ENCODE measurements at places on chromosomes 11 and 22. TPM values are rescaled to one million over a fixed set of nuclear protein-coding genes. Genes with fewer than 3 reads are reported as not detected.

MMP7 gene
- not detected for polyA plus RNA-seq

STIP1 gene
- 43.2 TPM for polyA plus RNA-seq

KRTAP5-10 gene
- not detected for polyA plus RNA-seq

UBQLN3 gene
- polyA plus RNA-seq: not detected

OR8G1 gene
- polyA plus RNA-seq: not detected

POU2AF1 gene
- polyA plus RNA-seq: 63.6 TPM

BTBD10 gene
- polyA plus RNA-seq: 12.0 TPM

NLRP6 gene
- polyA plus RNA-seq: 1.5 TPM

DRG1 gene
- polyA plus RNA-seq: 108 TPM

OR2AG2 gene
- polyA plus RNA-seq: not detected

GRCh38 chr11:18523084-18523483 is 3.7 kb downstream of the TSG101 start:
- DNase-seq: no peak
- H3K4me3 ChIP-seq: no peak overlapping the region
- no peak overlapping the region for H3K27ac ChIP-seq
- peaks cover 38% of the 10 kb centered on the region for H3K4me1 ChIP-seq

DNA sequence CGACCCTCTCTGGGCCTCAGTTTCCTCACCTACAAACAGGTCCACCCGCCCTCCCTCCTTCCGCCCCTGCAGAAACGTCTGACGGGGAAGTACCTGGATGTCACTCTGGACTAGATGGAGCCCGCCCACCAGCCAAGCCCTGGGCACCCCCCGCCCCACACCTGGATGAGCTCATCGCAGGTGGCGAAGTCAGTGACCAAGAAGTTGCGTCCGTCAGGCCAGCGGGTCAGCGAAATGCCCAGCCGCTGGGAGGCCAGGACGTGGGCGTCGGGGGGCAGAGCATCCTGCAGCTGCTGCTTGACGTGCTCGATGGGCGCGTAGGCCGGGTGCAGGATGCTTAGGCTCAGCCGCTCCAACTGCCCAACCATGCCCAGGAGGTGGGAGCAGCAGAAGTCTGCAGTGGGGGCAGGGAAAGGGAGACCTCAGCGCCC is 897 bp downstream of the PNPLA5 start:
- no peaks in the 10 kb centered on the region for H3K36me3 ChIP-seq
- no peaks in the 10 kb centered on the region for H3K4me1 ChIP-seq
- H3K27me3 ChIP-seq: peaks cover 55% of the 10 kb centered on the region

- no peak overlapping the region for H3K4me3 ChIP-seq
- H3K4me1 ChIP-seq: no peaks in the 10 kb centered on the region
- H3K36me3 ChIP-seq: no peaks in the 10 kb centered on the region
- H3K27ac ChIP-seq: no peak overlapping the region
These were observed 356.1 kb downstream of the RAB38 start for GRCh38 chr11:87819151-87819550.

DNA sequence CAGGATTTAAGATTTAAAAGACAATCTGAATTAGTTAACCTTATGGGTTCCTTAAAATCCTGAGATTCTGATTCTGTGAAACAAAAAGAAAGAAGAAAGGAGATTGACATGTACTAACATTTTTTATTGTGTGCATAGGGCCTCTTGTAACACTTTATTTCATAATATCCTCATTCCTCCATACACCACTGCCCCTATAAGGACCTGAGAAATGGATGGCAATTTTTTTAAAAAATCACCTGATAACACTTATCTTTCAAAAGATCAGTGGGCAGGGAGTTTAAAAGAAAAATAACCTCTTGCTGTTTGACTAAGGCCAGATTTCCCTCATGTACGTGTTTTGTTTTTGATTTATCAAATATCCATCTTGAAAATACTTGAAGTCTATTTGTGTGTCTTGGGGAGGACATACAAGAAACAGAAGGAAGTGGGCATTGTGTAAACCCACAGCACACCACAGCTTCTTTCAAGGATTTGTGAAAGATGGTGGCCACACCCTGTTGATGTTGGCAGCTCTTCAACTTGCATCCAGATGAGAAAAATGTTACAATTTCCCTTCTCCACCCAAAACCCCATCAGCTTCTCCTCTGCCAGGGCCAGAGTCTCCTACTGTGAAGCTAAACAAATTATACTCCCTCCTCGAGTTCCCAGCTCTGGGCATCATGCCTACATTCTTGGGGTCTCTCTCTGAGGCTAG is 35.0 kb upstream of the MPEG1 start:
- no peaks in the 10 kb centered on the region for H3K27me3 ChIP-seq
- H3K27ac ChIP-seq: peak overlapping the region; percentile 66
- H3K36me3 ChIP-seq: no peaks in the 10 kb centered on the region
- H3K4me3 ChIP-seq: no peak overlapping the region
- DNase-seq: no peak

GRCh38 chr11:126134461-126135155 is 71.9 kb upstream of the CDON start:
- no peak overlapping the region for H3K27ac ChIP-seq
- H3K27me3 ChIP-seq: peaks cover 19% of the 10 kb centered on the region
- H3K4me3 ChIP-seq: no peak overlapping the region
- no peaks in the 10 kb centered on the region for H3K4me1 ChIP-seq
- DNase-seq: no peak

DNA sequence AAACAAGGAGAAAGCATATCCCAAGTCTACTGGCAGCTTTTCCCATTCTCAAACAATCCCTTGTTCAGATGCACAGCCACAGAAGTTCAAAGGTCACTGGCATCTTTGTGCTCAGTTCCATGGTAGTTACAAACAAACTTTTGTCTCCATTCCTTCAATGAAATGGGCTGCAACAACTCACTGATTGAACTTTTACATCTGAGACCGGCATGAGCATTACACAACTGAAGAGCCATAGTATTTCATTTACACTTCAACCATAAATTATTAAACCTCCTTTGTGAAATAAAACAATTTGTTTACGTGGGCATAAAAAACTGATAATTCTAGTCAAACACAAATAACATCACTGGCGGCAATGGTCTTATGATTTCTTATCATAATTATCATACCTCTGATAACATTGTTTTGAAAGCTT is 67.8 kb upstream of the ARHGAP32 start:
- no peaks in the 10 kb centered on the region for H3K27me3 ChIP-seq
- DNase-seq: no peak
- no peaks in the 10 kb centered on the region for H3K36me3 ChIP-seq
- H3K27ac ChIP-seq: no peak overlapping the region

GRCh38 chr11:34251589-34251980 is 106.2 kb downstream of the ABTB2 start:
- H3K27me3 ChIP-seq: no peaks in the 10 kb centered on the region
- H3K27ac ChIP-seq: peak overlapping the region; percentile 84
- peaks cover 35% of the 10 kb centered on the region for H3K4me1 ChIP-seq
- no peaks in the 10 kb centered on the region for H3K36me3 ChIP-seq
- peak overlapping the region; percentile 82 for H3K4me3 ChIP-seq
- DNase-seq: no peak

- no peaks in the 10 kb centered on the region for H3K36me3 ChIP-seq
- H3K4me3 ChIP-seq: no peak overlapping the region
- no peak overlapping the region for H3K27ac ChIP-seq
These were observed 30.6 kb downstream of the OR2AT4 start for GRCh38 chr11:75066061-75066460.

GRCh38 chr22:25362215-25362882 is 142.9 kb downstream of the CRYBB2 start:
- H3K27ac ChIP-seq: no peak overlapping the region
- peaks cover 6% of the 10 kb centered on the region for H3K4me1 ChIP-seq
- DNase-seq: peak; percentile 47
- no peak overlapping the region for H3K4me3 ChIP-seq
- H3K36me3 ChIP-seq: no peaks in the 10 kb centered on the region

- no peaks in the 10 kb centered on the region for H3K36me3 ChIP-seq
- H3K4me3 ChIP-seq: no peak overlapping the region
- H3K4me1 ChIP-seq: peaks cover 12% of the 10 kb centered on the region
These were observed 13.7 kb downstream of the AMOTL1 start for GRCh38 chr11:94781837-94782236.

DNA sequence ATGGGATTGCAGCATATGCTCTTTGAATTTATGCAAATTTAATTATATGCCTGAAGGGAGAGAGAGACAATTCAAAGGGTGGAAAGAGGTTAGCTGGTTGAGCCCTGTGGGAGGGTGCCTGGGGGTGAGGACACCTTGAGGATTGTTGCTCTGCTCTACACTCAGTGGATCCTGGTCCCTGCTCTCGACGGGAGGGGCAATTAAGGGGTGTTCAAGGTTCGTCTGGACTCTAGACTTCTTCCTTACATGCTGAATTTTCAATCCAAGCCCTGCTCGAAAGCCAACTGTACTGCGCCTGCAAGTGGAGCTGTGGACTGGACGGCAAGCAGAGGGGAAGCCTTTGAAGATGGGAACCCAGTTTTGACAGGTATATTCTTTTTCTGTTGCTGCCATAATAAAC is 15.5 kb upstream of the OR5M11 start:
- H3K4me3 ChIP-seq: no peak overlapping the region
- no peaks in the 10 kb centered on the region for H3K36me3 ChIP-seq

GRCh38 chr11:77821349-77821851 is 456 bp downstream of the AAMDC start:
- peak; percentile 12 for DNase-seq
- peaks cover 5% of the 10 kb centered on the region for H3K36me3 ChIP-seq
- no peaks in the 10 kb centered on the region for H3K27me3 ChIP-seq
- H3K4me3 ChIP-seq: peak overlapping the region; percentile 100
- H3K4me1 ChIP-seq: peaks cover 39% of the 10 kb centered on the region
- peak overlapping the region; percentile 95 for H3K27ac ChIP-seq

- H3K27ac ChIP-seq: no peak overlapping the region
- no peak overlapping the region for H3K4me3 ChIP-seq
- no peak for DNase-seq
These were observed 27.3 kb upstream of the NECTIN1 start for GRCh38 chr11:119756169-119756865.

GRCh38 chr22:26330971-26331625 is 98.0 kb upstream of the ASPHD2 start:
- peak; percentile 49 for DNase-seq
- no peak overlapping the region for H3K4me3 ChIP-seq
- H3K27me3 ChIP-seq: peaks cover 44% of the 10 kb centered on the region
- no peaks in the 10 kb centered on the region for H3K36me3 ChIP-seq

GRCh38 chr11:72642884-72643522 is 31.2 kb downstream of the PDE2A start:
- no peak overlapping the region for H3K27ac ChIP-seq
- DNase-seq: peak; percentile 69
- H3K27me3 ChIP-seq: peaks cover 21% of the 10 kb centered on the region
- H3K36me3 ChIP-seq: no peaks in the 10 kb centered on the region

DNA sequence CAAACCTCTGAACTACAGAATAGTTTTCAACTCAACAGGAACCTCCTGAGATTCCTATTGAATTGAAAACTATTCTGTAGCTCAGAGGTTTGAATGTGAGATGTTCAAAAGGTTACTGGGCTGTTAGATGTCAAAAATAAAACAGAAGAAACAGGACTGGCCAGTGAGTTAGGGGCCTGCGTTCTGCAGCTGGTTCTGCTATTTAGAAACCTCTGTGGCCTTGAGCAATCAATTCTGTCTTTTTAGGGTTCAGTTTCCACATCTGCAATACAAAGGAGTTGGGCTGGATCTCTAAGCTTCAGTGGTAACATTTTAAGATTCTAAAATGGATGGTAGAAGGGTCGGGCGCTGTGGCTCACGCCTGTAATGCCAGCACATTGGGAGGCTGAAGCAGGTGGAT is 55.8 kb downstream of the CLMP start:
- no peaks in the 10 kb centered on the region for H3K36me3 ChIP-seq
- H3K4me3 ChIP-seq: no peak overlapping the region
- no peak for DNase-seq
- peaks cover 8% of the 10 kb centered on the region for H3K4me1 ChIP-seq

DNA sequence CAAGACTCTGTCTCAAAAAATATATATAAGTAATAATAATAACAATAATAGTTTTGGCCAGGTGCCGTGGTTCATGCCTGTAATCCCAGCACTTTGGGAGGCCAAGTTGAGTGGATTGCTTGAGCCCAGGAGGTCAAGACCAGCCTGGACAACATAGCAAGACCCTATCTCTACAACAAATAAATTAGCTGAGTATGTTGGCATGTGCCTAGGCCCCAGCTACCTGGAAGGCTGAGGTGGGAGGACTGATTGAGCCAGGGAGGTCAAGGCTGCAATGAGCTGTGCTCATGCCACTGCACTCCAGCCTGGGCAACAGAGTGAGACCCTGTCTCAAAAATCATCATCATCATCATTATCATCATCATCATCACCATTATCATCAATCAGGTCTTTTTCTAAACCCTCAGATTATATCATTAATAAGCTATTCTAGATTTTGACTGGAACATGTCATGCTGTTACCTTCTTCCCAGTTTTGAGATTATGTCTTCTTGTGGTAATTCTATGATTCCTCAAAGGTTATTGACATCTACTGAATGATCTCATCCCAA is 39.3 kb downstream of the DENND5A start:
- no peaks in the 10 kb centered on the region for H3K36me3 ChIP-seq
- no peak for DNase-seq
- no peak overlapping the region for H3K4me3 ChIP-seq
- peaks cover 23% of the 10 kb centered on the region for H3K4me1 ChIP-seq
- peak overlapping the region; percentile 60 for H3K27ac ChIP-seq

DNA sequence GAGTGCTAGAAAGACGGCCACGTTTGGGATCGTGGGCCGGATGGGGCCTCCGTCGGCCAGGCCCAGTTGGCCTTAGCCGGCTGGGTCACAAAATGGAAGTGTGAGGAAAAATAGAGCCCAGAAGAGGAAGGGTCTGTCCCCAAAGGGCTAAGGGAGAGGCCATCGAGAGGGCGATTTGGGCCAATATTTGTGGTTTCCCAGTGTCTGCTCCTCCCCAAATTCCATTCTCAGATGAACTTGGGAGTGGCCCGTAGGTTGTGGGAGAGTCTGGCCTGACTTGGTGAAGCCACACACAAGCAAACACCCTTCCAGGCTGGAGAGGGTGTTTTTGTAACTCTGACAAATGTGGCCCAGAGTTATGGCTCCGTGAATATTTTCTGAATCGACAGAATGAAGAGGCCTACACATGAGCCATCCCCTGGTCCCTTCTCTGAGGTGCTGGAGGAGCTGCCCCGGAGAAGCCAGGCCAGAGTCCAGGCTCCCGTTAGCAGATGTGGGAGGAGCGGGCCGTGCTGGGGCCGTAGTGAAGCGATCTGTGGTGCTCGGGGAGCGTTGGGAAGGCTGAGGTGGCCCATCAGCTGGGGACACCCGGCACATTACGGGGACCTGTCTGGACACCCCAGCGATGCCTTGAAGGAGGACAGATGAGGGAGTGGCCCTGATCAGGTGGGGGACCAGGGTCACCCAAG is 73.5 kb upstream of the PPARA start:
- H3K4me3 ChIP-seq: no peak overlapping the region
- DNase-seq: no peak
- no peaks in the 10 kb centered on the region for H3K27me3 ChIP-seq
- peaks cover 17% of the 10 kb centered on the region for H3K4me1 ChIP-seq
- H3K27ac ChIP-seq: no peak overlapping the region

DNA sequence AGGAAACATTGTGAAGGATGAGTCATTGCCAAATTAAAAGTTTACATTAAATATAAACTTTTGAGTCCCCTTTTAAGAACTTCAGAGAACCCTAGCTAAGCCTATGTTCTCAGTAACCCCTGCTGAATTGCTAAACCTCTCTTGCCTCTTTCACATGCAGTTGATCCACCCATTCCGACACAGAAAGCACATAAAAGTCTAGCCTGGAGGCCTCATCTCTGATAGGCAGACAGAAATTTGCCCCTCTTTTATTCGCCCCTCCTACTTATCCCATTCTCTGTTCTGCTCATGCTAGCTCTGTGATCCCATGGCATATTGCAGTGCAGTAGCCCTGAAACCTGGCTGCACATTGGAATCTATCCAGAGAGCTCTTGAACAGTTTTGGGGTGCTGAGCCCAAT is 58.2 kb upstream of the PDE3B start:
- no peak overlapping the region for H3K4me3 ChIP-seq
- H3K4me1 ChIP-seq: peaks cover 9% of the 10 kb centered on the region
- no peak for DNase-seq
- peaks cover 7% of the 10 kb centered on the region for H3K27me3 ChIP-seq

Data from naive B cell (primary cell).